Uterus (tissue), 4 donors: ENCODE measurements at places on chromosomes 5 and 9. TPM values are rescaled to one million over a fixed set of nuclear protein-coding genes. Genes with fewer than 3 reads are reported as not detected.

GRCh38 chr5:38249301-38249700, 9.1 kb upstream of the EGFLAM start:
- H3K36me3 ChIP-seq: no peaks in the 10 kb centered on the region
- H3K27me3 ChIP-seq: no peaks in the 10 kb centered on the region
- no peaks in the 10 kb centered on the region for H3K4me1 ChIP-seq
- H3K27ac ChIP-seq: no peak overlapping the region

- H3K27ac ChIP-seq: peak overlapping the region; percentile 36
- no peaks in the 10 kb centered on the region for H3K27me3 ChIP-seq
- DNase-seq: no peak
- no peaks in the 10 kb centered on the region for H3K36me3 ChIP-seq
- H3K4me1 ChIP-seq: no peaks in the 10 kb centered on the region
Measured at GRCh38 chr5:55691265-55692105, 20.6 kb downstream of the SLC38A9 start.

DNA sequence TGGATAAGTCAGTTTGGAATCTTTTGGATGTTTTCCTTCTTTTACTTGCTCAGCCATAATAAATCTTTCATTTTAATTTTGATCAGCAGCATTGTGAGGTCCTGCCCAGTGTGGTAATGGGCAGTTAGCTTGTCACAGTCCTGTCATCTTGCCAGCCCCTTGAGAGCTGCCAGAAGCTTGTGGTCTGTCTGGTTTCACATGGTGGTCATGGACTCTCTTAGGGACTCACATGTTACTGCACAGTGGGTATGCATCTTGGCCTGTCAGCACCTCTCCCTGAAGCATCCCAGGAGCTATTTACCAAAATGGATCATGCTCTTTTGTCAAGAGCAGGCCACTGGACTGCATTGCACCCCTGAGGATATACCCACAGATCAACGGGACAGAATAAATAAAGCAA, 60.3 kb downstream of the DAPK1 start:
- H3K4me3 ChIP-seq: no peak overlapping the region
- H3K36me3 ChIP-seq: no peaks in the 10 kb centered on the region
- DNase-seq: no peak
- H3K4me1 ChIP-seq: no peaks in the 10 kb centered on the region
- H3K27me3 ChIP-seq: no peaks in the 10 kb centered on the region

DNA sequence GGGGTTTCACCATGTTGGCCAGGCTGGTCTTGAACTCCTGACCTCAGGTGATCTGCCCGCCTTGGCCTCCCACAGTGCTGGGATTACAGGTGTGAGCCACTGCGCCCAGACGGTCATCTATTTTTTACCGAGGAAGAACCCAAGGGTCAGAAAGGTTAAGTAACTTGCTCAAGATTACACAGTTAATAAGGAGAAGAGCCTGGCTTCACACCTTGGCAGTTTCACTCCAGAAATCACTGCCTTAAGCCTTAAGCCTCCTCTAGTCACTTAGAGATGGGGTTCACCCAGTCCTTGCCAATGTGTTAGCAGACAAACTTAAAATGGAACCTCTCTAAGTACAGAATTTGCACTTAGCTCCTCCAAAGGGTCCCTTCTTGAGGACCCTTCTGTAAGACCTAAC, 116.3 kb downstream of the PTTG1 start:
- no peaks in the 10 kb centered on the region for H3K36me3 ChIP-seq
- no peak for DNase-seq
- no peak overlapping the region for H3K27ac ChIP-seq

- no peak for DNase-seq
- H3K4me3 ChIP-seq: no peak overlapping the region
- H3K36me3 ChIP-seq: no peaks in the 10 kb centered on the region
Measured at GRCh38 chr9:136229096-136230065, 16.2 kb downstream of the QSOX2 start.

GRCh38 chr5:180012316-180012715, 59.2 kb downstream of the RNF130 start:
- H3K27ac ChIP-seq: no peak overlapping the region
- DNase-seq: no peak
- H3K36me3 ChIP-seq: no peaks in the 10 kb centered on the region
- no peak overlapping the region for H3K4me3 ChIP-seq

DNA sequence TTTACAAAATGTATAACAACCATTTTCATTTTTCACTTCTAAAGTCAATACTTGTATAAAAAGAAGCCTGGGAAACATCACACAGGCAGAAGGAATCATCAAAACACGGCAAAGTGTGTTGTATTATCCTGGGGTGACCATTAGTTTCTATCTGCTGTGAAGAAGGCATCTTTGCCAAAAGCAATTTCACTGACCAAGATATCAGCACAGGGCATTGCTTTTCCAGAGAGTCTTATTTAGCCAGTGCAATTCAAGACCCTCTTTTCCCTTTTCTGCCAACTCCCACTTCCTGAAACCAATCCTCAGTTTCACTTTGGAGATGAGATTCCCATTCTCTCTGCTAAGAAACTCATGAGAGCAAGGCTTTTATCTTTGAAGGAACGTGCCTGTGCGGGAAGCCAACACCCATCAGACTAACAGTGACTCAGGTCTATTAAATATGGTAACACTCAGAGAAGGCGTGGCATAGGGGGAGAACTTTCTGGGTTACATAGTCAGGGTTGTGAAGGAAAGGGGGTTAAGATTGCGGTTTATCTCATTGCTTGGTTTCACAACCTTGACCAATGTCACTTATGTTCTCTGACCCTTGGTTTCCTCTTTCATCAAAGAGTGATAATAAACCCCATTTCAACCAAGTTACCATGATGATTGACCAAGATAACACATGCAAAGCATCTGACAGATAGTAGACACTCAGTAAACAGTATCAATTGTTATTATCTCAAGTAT, 666.9 kb upstream of the KLF4 start:
- H3K27me3 ChIP-seq: no peaks in the 10 kb centered on the region
- H3K4me3 ChIP-seq: no peak overlapping the region
- H3K36me3 ChIP-seq: no peaks in the 10 kb centered on the region
- H3K4me1 ChIP-seq: no peaks in the 10 kb centered on the region

- H3K27ac ChIP-seq: no peak overlapping the region
- no peak for DNase-seq
- H3K36me3 ChIP-seq: no peaks in the 10 kb centered on the region
- H3K4me3 ChIP-seq: no peak overlapping the region
- no peaks in the 10 kb centered on the region for H3K4me1 ChIP-seq
Measured at GRCh38 chr9:34382879-34383278, 6.2 kb upstream of the MYORG start.

- H3K27ac ChIP-seq: no peak overlapping the region
- no peak overlapping the region for H3K4me3 ChIP-seq
- no peaks in the 10 kb centered on the region for H3K27me3 ChIP-seq
- no peaks in the 10 kb centered on the region for H3K36me3 ChIP-seq
Measured at GRCh38 chr5:139681112-139681458, 32.9 kb downstream of the CXXC5 start.

Gene CTXN3
- total RNA-seq: not detected

Gene BARHL1
- total RNA-seq: not detected

Gene HTR4
- not detected for total RNA-seq

Gene PTTG1
- total RNA-seq: not detected

Gene DIRAS2
- total RNA-seq: not detected

Gene OGN
- 32.5 TPM for total RNA-seq
